Ecto neural progenitor cell (in vitro differentiated cells): ENCODE measurements at places on chromosomes 16 and 17.
A peak's percentile ranks its signal among the peaks of the same experiment; 100 is the strongest.

DNA sequence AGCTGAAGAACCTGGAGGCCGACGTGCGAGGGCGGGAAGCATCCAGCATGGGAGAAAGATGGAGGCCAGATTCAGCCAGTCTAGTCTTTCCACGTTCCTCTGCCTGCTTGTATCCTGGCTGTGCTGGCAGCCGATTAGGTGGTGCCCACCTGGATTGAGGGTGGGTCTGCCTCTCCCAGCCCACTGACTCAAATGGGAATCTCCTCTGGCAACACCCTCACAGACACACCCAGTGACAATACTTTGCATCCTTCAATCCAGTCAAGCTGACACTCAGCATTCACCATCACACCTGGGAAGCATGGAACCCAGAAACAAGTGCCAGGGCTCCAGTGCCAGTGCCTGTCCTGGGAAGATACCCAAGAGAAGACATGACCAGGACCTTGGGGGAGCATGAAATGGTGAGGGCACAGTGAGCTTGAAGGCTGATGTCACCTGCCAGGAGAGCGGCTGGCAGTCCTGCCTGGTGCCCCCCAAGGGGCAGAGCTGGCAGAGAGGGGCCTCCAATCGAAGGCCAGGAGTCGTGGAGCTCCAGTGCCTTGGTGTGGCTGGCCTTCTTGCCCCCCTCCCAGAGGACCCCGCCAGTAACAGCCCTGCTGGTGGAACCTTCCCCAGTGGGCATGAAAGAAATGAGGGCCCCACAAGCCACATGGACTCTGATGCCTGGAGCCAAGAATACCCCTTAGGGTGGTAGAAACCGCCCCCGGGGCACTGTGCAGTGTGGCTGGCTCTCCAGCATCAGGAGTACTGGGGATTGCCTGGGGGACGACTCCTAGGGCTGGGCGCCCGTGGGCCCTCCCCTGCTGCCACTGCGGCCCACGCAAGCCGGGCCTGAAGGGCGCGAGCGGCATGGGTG is 643 bp upstream of the NPB start:
- no peak for DNase-seq

DNA sequence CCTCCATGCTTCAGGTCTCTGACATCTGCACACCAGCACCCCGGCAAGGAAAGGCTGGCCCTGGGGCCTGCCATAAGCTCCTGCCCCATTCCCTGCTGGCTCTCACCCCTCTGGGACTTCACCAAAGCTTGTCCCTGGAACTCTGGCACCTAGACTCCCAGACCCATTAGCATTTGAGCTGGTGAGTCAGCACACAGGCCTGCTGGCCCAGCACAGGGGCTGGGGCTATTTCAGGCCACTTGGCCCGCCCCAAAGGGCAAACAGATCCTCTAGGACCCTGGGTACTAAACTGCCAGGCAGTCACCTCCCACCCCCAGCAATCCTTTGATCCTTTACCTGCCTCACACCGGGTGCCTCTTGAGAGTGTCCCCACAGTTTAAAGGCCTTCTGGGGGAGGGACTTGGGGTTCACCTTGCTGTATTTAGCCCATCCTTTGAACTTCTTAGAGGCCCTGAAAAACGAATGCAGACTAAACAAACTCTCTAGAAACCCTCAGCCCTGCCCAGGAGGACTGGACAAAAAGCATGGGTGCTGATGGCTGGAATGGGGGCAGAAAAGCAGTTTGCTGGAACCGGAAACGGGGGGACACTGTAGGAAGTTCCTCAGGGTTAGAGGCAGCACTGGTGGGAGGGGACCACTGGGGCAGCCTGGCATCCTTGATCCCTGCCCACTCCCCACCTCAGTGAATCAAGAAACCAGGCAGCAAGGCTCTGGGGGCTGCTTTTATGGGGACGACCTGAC is 3.2 kb upstream of the SAMD14 start:
- no peak for DNase-seq

DNA sequence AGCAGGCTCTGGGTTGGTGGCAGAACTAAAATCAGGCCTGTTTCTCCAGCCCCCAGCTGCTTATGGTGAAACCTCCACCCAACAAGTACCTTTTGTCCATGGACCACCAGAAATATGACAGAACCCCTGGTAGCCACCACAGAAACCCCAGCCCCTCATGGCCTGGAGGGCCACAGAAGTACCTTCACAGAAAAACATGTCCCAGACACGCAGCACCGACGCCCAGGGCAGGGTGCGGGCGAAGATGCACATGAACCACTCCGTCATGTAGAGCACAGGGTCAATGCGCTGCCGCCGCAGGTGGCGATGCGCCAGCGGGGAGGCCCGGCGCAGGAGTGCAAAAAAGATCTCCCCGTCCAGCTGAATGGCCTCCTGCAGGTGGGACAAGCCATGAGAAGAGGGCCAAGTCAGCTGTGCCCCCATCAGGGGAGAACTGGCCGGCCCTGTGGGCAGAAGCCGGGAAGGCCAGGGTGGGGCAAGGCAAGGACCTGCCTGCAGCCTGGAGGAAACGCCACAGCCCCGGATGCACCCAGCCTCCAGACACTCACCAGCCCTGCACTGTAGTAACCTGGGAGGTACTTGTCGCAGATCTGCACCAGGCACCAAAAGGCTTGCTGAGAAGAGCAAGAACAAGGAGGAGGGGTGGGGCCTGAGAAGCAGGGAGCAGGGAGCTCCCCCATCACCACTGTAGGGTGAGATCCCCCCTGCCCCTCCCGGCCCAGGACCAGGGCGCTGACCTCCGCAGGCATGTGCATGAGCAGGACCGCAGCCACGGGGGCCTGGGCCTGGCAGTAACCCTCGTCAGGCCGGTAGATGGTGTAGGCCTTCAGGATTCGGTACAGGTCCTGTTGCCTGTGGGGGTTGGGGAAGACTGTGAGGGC is 4.1 kb upstream of the CD2BP2 start:
- no peak for DNase-seq

DNA sequence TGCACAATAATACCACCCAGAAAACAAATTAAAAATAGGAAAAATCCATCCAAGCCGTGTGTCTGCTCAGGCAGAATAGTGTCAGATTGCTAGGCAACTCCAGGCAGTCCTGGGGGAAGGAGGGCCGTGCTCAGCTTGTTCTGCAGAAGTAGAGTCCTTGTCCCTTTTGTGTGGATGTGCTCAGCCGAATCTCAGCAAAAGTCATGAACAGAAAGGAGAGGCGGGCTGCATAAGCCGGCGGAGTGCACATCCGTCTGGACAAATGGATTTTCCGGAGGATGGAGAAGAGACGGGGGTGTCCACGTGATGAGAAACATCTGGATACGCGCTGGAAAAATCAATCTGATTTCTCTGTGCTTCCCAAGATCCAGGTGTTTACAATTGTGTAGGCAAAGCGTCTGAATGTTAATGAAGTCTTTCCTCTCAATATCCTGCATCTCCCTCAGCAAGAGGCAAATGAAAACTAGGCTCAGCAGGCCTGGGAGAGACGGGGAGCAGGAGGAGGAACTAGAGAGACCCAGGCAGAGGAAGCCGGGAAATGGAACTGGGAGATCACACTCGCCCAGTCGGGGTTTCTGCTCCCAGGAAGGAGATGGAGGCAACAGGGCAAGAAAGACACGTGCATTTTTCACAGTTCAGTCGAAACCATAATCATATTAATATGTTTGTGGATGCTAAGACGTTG is 7.7 kb upstream of the RBFOX3 start:
- DNase-seq: peak; percentile 49

- DNase-seq: no peak
Observed at GRCh38 chr17:9999919-10000695, 95.0 kb upstream of the RCVRN start.

GRCh38 chr17:53186001-53186400 is 636.7 kb upstream of the KIF2B start:
- no peak for DNase-seq

DNA sequence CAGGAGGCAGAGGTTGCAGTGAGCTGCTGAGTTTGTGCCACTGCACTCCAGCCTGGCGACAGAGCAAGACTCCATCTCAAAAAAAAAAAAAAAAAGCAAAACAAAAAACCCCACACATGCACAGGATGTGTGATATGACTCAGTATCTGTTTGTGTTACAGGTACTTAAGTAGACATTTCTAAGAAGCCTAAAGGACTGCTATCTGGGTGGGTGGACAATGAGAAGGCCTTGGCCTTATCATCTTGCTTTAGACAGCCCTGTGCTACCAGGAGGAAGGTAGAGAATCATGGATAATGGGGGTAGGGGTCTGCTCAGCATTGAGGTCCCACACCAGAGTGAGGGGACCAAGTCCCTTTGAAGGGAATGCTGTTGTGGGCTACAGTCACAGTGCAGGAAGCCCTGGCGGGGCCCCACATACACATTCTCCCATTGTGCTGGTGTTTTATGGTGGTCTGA is 26.7 kb downstream of the PLD6 start:
- no peak for DNase-seq

DNA sequence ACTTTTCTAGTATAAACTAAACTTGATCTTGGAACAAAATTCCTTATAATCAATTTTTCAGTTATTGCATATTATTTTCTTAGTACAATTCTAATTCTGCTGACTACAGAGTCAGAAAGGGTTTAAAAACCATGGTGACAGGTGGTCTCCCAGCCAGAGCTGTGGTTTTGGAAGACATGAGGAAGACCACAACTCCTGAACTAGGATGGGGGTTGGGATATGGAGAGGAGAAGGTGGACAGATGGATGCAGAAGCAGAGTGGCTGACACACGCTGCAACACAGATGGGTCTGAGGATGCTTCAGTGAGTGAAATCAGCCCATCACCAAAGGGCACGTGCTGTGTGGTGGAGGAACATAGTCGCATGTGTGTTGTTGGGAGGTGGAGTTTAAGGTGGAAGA is 187.7 kb downstream of the LGALS9B start:
- DNase-seq: no peak

DNA sequence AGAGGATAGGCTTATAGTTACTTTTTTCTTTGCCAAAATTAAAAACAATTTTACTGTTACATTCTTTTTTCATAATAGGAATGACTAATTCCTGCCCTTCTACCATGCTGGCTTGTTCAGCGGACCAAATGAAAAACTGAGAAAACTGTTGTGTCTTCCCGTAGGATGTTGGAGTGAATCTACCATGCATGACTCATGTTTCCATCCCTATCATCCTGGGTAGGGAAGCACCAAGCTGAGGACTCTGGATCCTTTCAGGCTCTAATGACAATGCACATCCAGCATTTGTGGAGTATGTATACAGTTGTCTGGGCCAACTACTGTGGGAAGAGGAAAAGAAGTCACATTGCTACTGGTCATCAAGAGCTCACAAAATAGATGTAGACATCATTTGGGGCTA is 41.1 kb upstream of the DHX8 start:
- no peak for DNase-seq

DNA sequence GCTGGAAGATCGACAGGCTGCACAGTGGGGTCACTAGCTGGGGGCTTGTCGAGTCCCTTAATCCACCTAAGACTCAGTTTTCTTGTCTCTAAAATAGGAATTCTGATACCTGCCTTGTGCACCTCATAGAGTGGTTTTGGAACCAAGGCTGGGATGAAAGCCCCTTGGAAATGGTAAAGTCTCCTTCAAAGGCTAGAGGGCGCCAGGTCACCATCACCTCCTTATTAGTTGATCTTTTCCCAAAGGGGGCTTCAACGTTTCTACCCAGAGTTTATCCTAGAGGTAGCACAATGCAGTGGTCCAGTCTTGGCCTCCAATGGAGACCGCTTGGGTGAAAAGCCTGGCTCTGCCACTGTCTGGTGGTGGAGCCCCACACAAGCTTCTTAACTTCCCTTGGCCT is 158.2 kb downstream of the AIPL1 start:
- no peak for DNase-seq

- DNase-seq: peak; percentile 68
Observed at GRCh38 chr17:50270435-50271362, 3.6 kb upstream of the TMEM92 start.

- no peak for DNase-seq
Observed at GRCh38 chr16:28604186-28604565, 5.7 kb downstream of the SULT1A1 start.

DNA sequence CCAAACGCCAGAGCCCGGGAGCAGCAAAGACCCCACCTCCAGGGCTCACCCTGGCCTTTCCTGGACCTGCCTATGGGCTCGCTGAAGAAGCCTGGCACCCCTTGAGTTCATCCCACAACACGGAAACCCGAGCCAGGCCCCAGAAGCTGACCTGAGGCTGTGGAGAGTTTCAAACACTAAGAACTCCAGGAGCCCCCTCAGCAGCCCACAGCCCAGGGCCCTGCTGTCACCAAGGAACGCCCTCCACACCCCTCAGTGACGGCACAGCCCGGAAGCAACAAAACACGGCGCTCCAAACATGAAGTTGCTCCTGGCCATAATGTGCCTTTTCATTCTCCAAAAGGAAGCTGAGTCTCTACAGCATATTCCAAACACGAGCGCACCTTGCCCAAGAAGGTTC is 9.2 kb downstream of the SLC38A10 start:
- DNase-seq: no peak

DNA sequence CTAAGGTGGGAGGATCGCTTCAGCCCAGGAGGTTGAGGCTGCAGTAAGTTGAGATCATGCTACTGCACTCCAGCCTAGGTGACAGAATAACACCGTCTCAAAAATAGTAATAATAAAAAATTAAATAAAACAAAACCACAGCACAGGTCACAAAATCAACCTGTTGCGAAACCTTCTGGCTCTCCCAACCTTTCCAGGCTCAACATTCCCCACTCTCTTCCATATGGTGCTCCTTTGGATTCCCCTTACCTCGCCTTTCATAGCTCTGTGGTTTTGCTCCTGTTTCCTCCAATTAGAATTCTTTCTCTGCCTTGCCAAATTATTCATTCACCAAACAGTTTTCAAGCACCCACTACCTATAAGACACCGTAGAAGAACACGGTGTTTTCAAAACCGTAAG is 4.7 kb downstream of the ZDHHC7 start:
- no peak for DNase-seq

- no peak for DNase-seq
Observed at GRCh38 chr16:1159973-1160772, 7.3 kb downstream of the CACNA1H start.

DNA sequence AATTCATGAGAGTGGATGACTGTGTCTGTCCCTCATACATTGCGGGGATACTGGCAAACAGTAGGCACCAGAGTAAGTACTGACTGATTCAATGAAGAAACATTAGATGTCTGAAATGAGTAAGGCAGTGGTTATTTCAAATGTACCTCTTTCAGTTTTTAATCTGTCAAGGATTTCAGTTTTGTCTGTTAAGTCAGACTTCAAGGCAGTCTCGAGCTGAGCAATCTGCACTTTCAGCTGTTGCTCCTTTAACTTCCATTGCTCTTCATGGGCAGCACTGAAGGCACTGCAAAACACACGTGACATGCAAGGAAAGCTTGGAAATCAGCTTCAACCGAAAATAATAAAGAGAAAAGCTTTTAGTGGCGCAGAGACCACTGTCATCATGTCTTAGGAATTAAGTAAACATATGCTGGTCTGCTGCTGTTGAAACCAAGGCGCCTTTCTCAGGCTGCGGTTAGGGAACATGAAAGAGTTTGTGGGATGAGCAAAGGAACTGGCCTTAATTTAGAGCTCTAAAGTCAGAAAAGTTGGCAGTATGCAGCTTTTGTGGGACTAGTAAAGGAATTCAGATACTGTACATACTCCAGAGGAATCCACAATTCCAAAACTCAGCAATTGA is 38.8 kb downstream of the RPGRIP1L start:
- DNase-seq: no peak

- peak; percentile 87 for DNase-seq
Observed at GRCh38 chr17:879546-880442, 97.6 kb downstream of the MRM3 start.

- no peak for DNase-seq
Observed at GRCh38 chr17:41618341-41619035, 5.9 kb downstream of the KRT17 start.

GRCh38 chr16:20866801-20867200 is 33.4 kb downstream of the DCUN1D3 start:
- no peak for DNase-seq

GRCh38 chr17:59627274-59627673 is 7.6 kb downstream of the CLTC start:
- DNase-seq: no peak
